ENCODE measurements at places on chromosomes 13 and 19.

- peak; percentile 31 for DNase-seq
These were observed 221.7 kb downstream of the TM9SF2 start for GRCh38 chr13:99722931-99723330.

- no peak for DNase-seq
These were observed 61.8 kb upstream of the RANBP3 start for GRCh38 chr19:6039566-6040225.

- DNase-seq = no peak
These were observed 3.8 kb downstream of the LRRC4B start for GRCh38 chr19:50564229-50565105.

DNA sequence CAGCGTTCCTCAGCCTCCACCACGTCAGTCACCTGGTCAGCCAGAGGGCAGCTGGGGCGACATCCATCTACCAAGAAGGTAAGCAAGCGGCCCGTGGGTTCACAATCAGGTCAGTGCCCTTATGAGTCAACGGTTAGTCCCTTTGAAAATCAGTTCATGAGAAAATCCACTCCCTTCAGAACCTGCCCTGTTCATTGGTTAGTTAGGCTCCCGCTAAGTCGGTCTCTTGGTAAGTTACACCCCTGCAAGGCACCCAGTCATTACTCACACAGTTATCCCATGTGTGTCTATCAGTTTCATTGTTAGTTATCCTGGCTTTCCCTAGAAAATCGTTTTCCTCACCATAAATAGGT, 564 bp downstream of the SIGLECL1 start:
- DNase-seq = no peak
